ENCODE measurements at places on chromosomes 2 and 18. TPM values are rescaled to one million over a fixed set of nuclear protein-coding genes. Genes with fewer than 3 reads are reported as not detected.

Gene LONRF2
- not detected for total RNA-seq

Gene TUBB8B
- total RNA-seq: not detected

Gene SERPINB4
- total RNA-seq: not detected

Gene TBC1D8
- total RNA-seq: 23.6 TPM

Gene NGEF
- total RNA-seq: 2.1 TPM

Gene PTPN18
- total RNA-seq: 20.5 TPM

Gene CRYBA2
- not detected for total RNA-seq

All from hair follicle dermal papilla cell (primary cell).